ENCODE measurements at places on chromosomes 11 and 22. TPM values are rescaled to one million over a fixed set of nuclear protein-coding genes. Genes with fewer than 3 reads are reported as not detected.

The TRPM5 gene
- polyA plus RNA-seq, result not detected

The FDXACB1 gene
- polyA plus RNA-seq, result 12.0 TPM

DNA sequence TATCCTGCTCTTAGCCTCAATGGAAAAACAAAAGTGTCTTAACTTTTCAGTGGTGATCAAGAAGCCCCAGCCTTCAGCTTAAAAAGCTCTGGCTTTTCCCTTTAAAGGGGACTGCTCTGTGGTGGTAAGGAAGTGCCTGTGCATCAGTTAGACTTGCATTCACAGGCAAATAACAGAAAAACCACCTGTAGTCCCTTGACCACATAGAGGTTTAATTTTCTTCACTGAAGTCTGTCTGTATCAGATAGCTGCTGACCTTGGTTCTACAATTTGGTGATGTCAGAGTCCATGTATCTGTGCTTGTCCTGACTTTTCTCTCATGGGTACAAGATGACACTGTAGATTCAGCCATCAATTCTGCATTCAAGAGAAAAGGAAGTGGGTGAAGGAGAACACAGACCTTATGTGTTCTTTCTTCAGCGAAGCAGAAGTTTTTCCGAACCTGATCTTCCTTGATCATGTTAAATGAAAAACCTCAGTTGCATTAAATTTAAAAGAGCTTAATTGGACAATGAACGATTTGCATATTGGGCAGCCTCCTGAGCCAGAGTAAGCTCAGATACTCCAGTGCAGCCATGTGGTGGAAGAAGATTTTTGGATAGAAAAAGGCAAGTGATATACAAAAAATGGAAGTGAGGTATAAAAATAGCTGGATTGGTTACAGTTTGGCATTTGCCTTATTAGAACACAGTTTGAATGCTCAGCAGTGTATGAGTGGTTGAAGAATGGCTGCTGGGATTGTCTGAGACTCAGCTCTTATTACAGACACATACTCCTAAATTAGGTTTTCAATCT, 43.2 kb upstream of the RDX start:
- peak overlapping the region; percentile 1 for H3K27ac ChIP-seq
- H3K36me3 ChIP-seq, result no peaks in the 10 kb centered on the region
- DNase-seq, result no peak
- no peaks in the 10 kb centered on the region for H3K27me3 ChIP-seq
- peaks cover 7% of the 10 kb centered on the region for H3K4me1 ChIP-seq

DNA sequence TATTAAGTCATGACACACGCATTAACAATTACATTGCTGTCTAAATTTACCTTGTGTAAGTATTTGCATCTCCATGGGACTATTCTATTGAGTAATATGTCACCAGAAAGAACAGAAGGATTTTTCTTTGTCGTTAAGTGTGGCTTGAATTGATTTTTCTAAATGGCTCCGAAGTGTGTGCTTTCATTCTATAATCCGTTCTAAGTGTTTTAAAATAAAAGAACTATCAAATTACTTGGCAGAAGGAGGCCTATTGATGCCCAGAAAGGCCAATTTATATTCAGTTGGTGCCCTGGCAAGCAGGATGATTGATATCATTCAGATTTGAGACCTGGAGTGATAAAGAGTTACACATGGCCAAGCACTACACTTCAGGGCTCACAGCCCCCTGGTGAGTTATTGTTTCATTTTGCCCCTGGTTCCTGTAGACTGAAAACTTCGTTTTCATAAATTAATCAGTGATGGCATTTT, 538.9 kb upstream of the ANO5 start:
- H3K27ac ChIP-seq, result no peak overlapping the region
- H3K36me3 ChIP-seq, result no peaks in the 10 kb centered on the region
- DNase-seq, result no peak
- no peaks in the 10 kb centered on the region for H3K4me1 ChIP-seq

- no peak for DNase-seq
- no peak overlapping the region for H3K27ac ChIP-seq
- no peak overlapping the region for H3K4me3 ChIP-seq
- H3K36me3 ChIP-seq, result peaks cover 22% of the 10 kb centered on the region
- peaks cover 9% of the 10 kb centered on the region for H3K4me1 ChIP-seq
These were observed 85.7 kb downstream of the WNT11 start for GRCh38 chr11:76120513-76121101.

DNA sequence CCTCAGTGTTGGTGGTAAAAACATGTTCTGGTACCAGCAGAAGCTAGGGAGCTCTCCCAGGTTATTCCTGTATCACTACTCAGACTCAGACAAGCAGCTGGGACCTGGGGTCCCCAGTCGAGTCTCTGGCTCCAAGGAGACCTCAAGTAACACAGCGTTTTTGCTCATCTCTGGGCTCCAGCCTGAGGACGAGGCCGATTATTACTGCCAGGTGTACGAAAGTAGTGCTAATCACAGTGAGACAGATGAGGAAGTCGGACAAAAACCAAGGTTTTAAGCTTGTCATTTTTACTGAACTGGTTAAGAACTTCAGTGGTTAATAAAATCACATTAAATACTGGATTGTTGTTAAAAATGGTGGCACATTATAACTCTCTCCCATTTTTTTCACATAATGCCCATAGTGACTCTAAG, 42.6 kb upstream of the VPREB1 start:
- H3K27me3 ChIP-seq, result no peaks in the 10 kb centered on the region
- no peak overlapping the region for H3K27ac ChIP-seq
- DNase-seq, result no peak
- H3K4me3 ChIP-seq, result no peak overlapping the region
- H3K36me3 ChIP-seq, result no peaks in the 10 kb centered on the region

DNA sequence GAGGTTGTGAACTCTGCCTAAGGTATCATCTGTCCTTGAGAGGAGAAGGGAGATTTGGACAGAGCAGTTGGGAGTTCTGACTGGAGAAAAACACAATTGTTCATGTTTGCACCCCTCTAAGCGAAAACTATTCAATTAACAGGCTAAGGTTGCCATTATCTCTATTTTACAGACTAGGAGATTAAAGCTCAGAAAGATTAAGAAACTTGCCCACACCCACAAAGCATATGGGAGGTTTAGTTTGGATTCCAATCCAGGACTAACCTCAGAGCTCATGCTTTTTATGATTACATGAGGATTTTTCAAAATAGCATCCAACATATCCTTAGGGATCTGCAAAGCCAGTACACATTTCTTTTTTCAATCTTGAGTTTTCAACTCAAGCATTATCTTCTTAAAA, 22.0 kb downstream of the GAB2 start:
- H3K27ac ChIP-seq, result no peak overlapping the region
- no peak overlapping the region for H3K4me3 ChIP-seq
- H3K27me3 ChIP-seq, result no peaks in the 10 kb centered on the region
- DNase-seq, result no peak
- no peaks in the 10 kb centered on the region for H3K36me3 ChIP-seq

- no peaks in the 10 kb centered on the region for H3K36me3 ChIP-seq
- H3K4me1 ChIP-seq, result no peaks in the 10 kb centered on the region
- H3K27me3 ChIP-seq, result no peaks in the 10 kb centered on the region
These were observed 19.8 kb downstream of the LRP4 start for GRCh38 chr11:46898396-46899095.

DNA sequence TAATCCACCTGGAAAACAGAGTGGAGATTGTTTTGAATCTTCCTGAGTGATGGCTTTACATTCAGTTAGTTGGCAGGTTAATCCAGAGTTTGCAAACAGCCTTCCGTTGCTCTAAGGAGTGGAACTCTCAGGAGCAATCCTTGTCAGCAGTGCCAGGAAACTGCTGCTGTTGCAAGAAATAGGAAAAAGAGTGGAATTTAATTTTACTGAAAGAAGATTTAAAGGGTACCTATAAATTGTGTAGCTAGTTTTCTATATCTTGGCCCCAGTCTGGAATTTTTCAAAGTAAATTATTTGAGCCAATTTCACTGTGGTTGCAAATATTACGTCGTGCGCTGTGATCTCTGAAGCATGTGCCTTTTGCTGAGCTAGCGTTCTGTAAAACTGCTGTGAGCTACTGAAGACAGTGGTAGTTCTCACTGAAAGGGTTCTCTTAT, 55.5 kb upstream of the SLC5A12 start:
- H3K36me3 ChIP-seq, result no peaks in the 10 kb centered on the region
- DNase-seq, result no peak
- no peaks in the 10 kb centered on the region for H3K27me3 ChIP-seq
- no peak overlapping the region for H3K4me3 ChIP-seq
- H3K4me1 ChIP-seq, result no peaks in the 10 kb centered on the region

DNA sequence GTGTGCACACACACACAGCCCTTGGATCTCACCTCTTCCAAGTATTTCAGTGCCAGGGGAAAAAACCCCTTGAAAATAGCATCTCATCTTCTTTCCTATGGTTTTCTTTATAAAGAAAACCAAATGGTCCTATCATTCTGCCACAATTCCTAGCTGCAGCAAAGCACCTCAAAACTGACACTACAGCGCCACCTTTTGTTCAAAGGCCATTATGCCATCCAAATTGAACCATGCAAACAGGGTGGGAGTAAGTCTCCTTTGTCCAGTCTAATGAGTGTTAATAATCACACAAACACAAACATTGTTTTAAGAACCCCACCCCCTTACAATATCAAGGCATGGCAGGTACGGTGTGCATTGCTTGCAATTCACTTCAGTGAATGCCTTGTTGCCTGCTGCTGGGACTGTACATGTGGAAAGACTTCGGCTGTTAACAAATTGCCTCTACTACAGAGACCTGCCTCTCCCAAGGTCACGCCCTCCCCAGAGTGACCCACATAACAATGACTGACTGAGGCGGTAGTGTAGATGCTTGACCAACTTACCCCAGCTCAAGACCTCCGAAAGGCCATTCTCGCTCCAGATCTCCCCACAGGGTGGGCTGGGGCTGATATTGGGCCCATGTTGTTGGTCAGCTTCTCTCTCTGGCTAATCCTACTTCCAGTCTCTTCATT, 31.7 kb downstream of the FAM181B start:
- no peaks in the 10 kb centered on the region for H3K4me1 ChIP-seq
- no peak overlapping the region for H3K4me3 ChIP-seq
- no peak for DNase-seq

- no peaks in the 10 kb centered on the region for H3K36me3 ChIP-seq
- H3K27me3 ChIP-seq, result no peaks in the 10 kb centered on the region
- no peaks in the 10 kb centered on the region for H3K4me1 ChIP-seq
- no peak overlapping the region for H3K27ac ChIP-seq
- no peak overlapping the region for H3K4me3 ChIP-seq
These were observed 58.4 kb upstream of the GAB2 start for GRCh38 chr11:78476066-78476465.

DNA sequence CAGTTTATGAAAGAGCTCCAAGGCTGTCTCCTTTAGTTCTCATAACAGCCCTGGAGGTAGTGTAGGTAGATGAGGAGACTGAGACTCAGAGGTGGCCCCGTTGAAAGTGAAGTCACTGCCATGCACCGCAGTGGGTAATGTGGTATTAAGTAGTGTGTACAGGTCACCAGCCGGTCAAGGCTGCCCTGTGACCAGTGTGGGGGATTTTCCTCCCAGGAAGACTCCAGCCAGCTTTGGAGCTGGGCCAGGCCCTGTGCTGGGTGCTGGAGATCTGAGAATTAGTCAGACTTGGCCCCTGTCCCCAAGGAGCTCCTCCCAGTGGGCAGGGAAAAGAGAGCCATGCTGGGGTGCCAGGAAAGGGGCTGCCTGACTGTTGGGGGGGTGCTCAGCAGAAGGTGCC, 5.3 kb downstream of the OMP start:
- DNase-seq, result no peak
- H3K27me3 ChIP-seq, result no peaks in the 10 kb centered on the region
- H3K4me1 ChIP-seq, result no peaks in the 10 kb centered on the region
- no peak overlapping the region for H3K4me3 ChIP-seq
- no peak overlapping the region for H3K27ac ChIP-seq

DNA sequence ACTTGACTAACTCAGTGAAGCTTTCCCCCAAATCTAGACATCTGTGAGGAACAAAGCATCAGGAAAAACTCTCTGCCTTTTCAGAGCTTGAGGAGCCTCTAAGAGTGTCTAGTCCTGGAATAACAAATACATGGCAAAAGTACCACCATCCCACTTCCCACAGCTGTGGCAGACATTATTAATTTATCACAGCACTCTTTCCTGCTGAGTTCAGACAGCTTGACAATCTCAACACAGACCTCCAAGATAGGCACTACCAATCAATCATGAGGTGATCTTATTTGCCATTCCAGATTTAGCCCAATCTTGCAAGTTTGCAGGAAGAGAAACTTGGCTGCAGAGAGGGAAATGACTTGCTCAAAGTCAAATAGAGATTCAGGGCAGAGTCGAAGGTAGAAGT, 202.8 kb downstream of the MN1 start:
- no peaks in the 10 kb centered on the region for H3K4me1 ChIP-seq
- DNase-seq, result no peak
- H3K36me3 ChIP-seq, result no peaks in the 10 kb centered on the region
- no peak overlapping the region for H3K27ac ChIP-seq
- no peak overlapping the region for H3K4me3 ChIP-seq

- no peak overlapping the region for H3K4me3 ChIP-seq
- H3K27me3 ChIP-seq, result peaks cover 5% of the 10 kb centered on the region
- no peak overlapping the region for H3K27ac ChIP-seq
- H3K4me1 ChIP-seq, result peaks cover 3% of the 10 kb centered on the region
- H3K36me3 ChIP-seq, result no peaks in the 10 kb centered on the region
- DNase-seq, result no peak
These were observed 4.1 kb downstream of the TSKU start for GRCh38 chr11:76787271-76787670.

- no peaks in the 10 kb centered on the region for H3K4me1 ChIP-seq
- H3K4me3 ChIP-seq, result no peak overlapping the region
- H3K27ac ChIP-seq, result no peak overlapping the region
These were observed 848.3 kb downstream of the TBC1D22A start for GRCh38 chr22:47610764-47611163.

GRCh38 chr11:112610494-112610893, 349.8 kb upstream of the PLET1 start:
- no peaks in the 10 kb centered on the region for H3K27me3 ChIP-seq
- peaks cover 12% of the 10 kb centered on the region for H3K4me1 ChIP-seq
- no peak overlapping the region for H3K4me3 ChIP-seq
- H3K36me3 ChIP-seq, result no peaks in the 10 kb centered on the region
- H3K27ac ChIP-seq, result no peak overlapping the region

DNA sequence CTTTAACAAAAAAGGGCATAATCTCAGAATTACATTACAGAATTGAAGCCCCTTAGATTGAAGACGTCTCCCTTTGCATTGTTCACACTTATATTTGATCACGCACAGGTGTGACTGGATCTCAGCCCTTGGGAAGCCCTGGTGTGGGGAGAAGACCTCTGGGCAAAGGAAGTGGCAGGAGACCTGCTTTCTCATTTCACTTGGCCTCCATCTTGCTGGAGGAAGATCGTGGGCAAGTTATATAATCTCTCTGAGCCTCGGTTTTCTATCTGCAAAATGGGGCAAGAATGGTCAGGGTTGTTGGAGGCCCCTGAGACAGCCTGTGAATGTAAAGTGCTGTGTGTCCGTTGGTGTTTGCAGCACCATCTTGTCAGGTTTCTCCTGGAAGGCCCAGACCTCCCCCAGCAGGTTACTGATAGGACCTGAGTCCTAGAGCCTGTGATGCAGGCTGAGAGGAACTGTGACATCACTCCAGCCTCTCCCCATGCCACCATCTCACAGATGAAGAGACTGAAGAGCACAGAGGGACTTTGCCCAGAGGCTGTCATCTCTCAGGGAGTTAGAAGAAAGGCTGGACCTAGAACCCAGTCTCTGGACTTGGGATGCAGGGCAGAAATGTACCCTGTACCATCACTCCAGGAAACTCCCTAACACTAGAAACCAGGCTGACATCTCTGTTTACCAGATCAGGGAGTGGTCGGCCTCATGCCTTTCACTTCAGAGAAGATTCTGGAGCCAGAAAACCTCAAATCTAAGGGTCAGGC, 1.1 kb upstream of the APOA1 start:
- DNase-seq, result no peak
- H3K36me3 ChIP-seq, result no peaks in the 10 kb centered on the region
- no peak overlapping the region for H3K27ac ChIP-seq
- no peak overlapping the region for H3K4me3 ChIP-seq
- peaks cover 8% of the 10 kb centered on the region for H3K4me1 ChIP-seq
- no peaks in the 10 kb centered on the region for H3K27me3 ChIP-seq

- no peak overlapping the region for H3K4me3 ChIP-seq
- H3K27me3 ChIP-seq, result no peaks in the 10 kb centered on the region
- no peaks in the 10 kb centered on the region for H3K36me3 ChIP-seq
- no peaks in the 10 kb centered on the region for H3K4me1 ChIP-seq
These were observed 458.4 kb upstream of the LRRC4C start for GRCh38 chr11:41917900-41918299.
